Fibroblast of upper back skin (primary cell): ENCODE measurements at places on chromosomes 2 and 18.

GRCh38 chr2:133685636-133686215 is 117.5 kb upstream of the NCKAP5 start:
- no peak for DNase-seq

- DNase-seq = no peak
Observed at GRCh38 chr18:3328532-3328931, 66.6 kb downstream of the MYL12B start.

DNA sequence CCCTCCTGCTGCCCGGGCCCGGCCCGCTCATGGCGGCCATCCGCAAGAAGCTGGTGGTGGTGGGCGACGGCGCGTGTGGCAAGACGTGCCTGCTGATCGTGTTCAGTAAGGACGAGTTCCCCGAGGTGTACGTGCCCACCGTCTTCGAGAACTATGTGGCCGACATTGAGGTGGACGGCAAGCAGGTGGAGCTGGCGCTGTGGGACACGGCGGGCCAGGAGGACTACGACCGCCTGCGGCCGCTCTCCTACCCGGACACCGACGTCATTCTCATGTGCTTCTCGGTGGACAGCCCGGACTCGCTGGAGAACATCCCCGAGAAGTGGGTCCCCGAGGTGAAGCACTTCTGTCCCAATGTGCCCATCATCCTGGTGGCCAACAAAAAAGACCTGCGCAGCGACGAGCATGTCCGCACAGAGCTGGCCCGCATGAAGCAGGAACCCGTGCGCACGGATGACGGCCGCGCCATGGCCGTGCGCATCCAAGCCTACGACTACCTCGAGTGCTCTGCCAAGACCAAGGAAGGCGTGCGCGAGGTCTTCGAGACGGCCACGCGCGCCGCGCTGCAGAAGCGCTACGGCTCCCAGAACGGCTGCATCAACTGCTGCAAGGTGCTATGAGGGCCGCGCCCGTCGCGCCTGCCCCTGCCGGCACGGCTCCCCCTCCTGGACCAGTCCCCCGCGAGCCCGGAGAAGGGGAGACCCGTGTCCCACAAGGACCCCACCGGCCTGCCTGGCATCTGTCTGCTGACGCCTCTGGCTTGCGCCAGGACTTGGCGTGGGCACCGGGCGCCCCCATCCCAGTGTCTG is 767 bp downstream of the RHOB start:
- DNase-seq = no peak

- DNase-seq = peak; percentile 67
Observed at GRCh38 chr2:238077292-238077691, 16.5 kb downstream of the SCLY start.

DNA sequence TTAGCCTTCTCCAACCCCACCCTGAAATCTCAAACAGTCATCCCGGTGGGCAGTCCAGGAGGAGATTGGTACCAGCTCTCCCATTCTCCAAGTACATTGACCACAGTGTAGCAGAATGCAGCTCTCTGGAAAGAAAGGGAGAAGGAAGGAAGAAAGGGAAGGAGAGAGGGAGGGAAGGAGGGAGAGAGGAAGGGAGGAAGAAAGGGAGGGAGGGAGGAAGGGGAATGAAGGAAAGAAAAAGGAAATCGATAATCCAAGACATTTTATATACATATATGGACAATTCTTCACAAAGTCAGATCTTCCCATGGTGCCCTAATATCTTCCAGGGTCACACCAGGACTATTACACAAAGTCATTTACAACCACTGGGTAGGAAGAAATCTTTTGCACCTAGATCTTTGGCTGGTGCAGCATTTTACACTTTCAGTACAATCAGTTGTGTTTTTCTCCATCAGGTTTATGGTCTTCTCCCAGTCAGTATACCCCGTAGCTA is 58.8 kb downstream of the ARHGEF33 start:
- DNase-seq = no peak

DNA sequence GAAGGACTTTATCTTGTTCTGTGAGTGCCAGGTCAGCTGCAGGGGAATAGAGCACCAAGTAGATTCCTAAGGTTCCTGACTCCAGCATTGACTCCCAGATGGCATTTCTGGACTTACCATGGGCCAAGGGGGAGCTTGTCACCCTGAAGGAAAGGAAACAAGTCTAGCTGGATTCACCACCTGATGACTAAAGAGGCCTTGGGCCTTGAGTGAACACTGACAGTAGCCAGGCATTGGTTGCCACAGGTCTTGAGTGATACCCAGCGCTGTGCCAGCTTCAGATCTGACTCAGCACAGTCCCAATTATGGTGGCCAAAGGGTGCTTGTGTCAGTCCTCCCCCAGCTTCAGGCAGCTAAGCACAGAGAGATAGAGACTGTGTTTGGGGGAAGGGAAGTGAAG is 40.1 kb upstream of the CAPN13 start:
- no peak for DNase-seq

DNA sequence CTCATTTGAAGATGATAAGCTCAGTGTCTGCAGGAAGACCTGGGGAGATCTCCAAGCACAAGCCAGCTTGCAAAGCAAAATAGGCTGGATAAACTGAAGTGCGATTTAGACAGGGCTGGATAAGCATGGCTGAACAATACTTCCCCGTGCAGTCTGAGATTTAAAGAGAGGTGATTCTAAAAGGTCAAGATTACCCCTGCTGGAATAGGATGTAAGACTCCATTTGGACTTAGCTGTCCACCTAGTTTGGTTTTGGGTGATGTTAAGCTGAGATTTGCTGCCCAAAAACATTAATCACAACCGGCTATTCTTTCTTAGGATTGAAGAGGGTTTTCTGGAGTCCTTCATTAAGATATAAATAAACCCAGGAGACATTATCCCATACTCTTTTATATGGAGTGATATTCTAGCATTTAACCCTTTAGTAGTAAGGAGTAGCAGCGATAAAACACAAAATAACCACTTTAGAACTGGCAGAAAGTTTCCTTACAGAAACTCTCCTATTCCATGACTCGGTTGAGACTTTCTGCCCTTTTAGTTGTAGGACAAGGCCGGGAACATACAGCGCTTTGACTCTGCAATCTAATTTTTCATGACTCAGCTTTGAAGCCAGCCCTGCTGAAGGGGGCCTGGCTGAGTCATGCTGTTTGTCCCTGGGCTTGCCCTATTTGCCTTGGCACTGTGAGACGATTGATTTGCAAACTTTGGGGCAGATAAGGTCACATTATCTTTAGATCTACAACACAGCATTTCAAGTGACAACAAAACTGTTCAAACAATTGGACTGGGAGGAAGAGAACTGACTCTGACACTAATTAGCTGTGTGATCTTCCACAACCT is 238.2 kb downstream of the GCA start:
- no peak for DNase-seq

DNA sequence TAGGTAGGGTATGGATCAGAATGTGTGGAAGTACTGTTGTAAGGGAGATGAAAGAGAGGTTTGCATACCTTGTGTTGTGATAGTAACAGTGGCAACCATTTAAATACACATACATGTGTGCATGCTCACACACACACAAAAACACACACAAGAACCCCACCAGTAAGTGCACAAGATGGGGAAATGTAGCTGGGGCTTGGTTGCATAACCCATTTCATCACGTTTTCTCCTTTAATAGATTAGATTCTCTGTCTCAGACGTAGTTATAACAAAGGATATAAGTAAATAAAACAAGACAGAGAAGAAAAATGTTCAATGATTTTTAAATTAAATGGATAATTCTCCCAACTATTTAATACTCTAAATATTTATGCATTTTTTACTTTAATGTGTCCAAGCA is 13.4 kb downstream of the ARHGAP15 start:
- DNase-seq = no peak

DNA sequence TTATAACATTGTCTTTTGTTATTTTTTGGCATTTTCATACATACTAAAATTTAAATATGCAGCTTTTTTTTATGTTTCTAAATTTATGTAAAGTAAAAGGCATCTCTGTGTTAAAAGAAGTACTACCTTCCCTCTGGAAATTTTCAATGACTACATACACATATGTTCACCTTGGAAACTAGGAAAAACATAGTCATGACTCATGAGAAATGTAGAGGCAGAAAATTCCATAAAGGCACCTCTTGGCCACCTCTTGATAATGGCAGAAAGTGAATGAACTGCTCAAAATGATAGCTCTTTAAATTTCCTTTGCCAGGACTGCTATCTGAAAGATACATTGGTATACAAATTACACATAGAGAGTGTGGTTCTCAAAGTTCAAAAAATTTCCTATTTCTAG is 889.1 kb upstream of the ZEB2 start:
- DNase-seq = peak; percentile 13

GRCh38 chr2:225602205-225602604 is 202.7 kb downstream of the NYAP2 start:
- DNase-seq = no peak

DNA sequence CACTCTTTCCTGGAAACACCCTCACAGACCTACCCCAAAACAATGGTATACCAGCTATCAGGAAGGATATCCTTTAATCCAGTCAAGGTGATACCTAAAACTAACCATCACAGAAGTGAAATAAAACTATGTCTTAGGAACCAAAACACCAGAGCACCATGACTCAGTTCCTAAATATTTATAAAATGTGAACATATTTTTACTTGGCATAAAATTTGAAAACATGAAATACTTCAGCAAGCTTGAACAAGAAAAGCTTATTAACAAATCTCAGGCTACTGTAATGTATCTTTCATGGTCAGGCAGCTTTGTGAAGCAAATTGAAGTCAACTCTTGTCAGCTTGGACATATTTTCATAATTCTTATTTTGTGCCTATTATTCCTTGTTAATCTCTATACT is 440.8 kb upstream of the CDH20 start:
- peak; percentile 42 for DNase-seq

GRCh38 chr18:47881752-47882455 is 48.6 kb downstream of the SMAD2 start:
- peak; percentile 44 for DNase-seq

GRCh38 chr2:190210471-190210870 is 109.2 kb downstream of the HIBCH start:
- DNase-seq = peak; percentile 65

- DNase-seq = peak; percentile 57
Observed at GRCh38 chr2:28644760-28645159, 106.9 kb upstream of the PPP1CB start.
